ENCODE measurements at places on chromosomes 5 and 9.

GRCh38 chr9:122991370-122991830 lies 42.1 kb upstream of the GPR21 start:
- DNase-seq, result peak; percentile 34

DNA sequence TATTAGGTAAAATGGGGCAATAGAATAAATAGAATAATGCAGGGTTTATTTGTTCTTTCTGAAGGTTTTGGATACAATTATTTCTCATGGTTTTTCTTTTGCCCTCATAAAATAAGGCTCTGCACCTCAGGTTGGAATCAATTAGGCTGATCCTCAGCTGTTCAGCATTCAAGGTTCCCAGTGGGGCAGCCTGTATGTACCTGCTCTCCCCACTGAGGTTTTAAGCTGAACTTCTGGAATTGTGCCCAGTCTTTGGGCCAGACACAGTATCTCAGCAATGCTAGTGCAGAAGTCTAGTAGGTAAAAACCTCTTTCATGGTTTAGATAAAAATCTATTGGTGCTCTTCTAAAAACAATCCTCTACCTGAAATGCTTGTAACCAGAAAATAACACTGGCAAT lies 98.0 kb downstream of the EDIL3 start:
- DNase-seq, result no peak

DNA sequence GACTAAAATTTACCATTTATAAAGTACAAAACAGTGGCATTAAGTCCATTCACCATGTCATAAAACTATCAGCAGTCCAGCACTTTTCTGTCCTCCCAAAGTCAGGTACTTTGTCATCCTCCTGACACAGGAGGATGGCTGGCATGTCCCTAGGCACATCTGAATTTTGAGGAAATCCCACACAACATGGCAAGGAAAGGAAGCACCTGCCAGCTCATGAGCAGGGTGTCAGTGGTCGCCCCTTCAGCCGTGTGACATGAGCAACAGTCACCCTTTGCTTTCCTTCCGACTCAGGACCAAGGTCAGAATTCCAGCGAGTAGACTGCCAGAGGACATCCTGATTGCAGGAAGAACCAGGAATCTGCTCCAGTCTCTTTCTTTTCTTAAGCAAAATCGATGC lies 77.1 kb downstream of the PPARGC1B start:
- DNase-seq, result no peak

DNA sequence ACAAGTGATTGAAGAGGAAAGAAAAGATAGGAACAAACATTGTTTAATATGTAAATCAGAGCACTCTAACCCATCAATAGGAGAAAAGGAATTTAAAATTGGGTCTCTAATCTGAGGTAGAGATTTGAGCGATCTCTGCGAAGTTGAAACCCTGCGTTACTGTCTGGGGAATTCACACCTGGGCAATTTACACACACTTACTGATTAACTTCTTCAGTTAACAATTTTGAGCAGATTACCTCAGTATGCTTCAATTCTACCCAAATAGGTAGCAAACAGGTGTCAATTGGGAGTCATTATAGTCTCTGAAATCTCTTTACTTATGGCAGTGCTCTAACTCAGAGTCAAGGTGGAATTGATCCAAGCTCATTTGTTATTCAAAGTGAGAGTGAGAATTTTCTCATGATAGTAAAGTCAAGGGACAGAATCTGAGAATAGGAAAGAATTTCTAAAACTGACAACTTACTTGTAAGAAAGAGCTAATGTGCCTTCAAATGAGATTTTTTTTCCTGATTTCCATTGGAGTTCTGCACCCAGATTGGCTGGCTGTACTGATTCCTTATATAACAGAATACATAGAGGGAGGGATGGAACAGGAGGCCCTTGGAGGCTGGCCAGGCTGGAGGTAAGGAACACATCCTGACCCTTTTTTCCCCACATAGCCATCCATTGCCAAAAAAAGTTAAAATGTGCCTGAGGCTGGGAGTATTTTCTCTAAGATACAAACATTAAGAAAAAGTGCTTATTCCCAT lies 27.1 kb upstream of the IFNA14 start:
- DNase-seq, result no peak

- DNase-seq, result no peak
Observed at GRCh38 chr9:127079446-127080140, 42.8 kb downstream of the ANGPTL2 start.

- no peak for DNase-seq
Observed at GRCh38 chr5:156826150-156826549, 23.9 kb upstream of the PPP1R2B start.

- peak; percentile 38 for DNase-seq
Observed at GRCh38 chr5:142717582-142718215, 31.8 kb upstream of the FGF1 start.

- no peak for DNase-seq
Observed at GRCh38 chr5:2205185-2205585, 322.5 kb upstream of the IRX4 start.

GRCh38 chr5:65037831-65038815 lies 269.4 kb downstream of the CWC27 start:
- DNase-seq, result no peak

GRCh38 chr5:74938250-74938933 lies 72.2 kb upstream of the FAM169A start:
- DNase-seq, result peak; percentile 34

GRCh38 chr5:146805081-146805480 lies 73.5 kb downstream of the PPP2R2B start:
- DNase-seq, result no peak

DNA sequence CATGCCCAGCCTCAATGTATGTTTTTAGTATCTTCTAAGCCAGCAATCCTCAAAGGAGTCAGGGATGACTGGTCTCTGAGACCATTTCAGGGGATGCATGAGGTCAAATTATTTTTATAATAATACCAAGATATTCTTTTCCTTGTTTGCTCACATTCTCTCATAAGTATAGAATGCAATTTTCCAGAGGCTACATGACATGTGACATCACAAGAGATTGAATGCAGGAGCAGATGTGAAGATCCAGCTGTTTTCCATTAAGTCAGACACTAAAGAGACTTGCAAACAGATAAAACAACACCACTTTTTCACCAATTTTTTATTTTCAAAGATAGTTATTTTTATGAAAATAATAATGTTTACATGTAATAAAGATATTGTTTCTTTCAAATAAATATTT lies 22.0 kb upstream of the FREM1 start:
- no peak for DNase-seq

DNA sequence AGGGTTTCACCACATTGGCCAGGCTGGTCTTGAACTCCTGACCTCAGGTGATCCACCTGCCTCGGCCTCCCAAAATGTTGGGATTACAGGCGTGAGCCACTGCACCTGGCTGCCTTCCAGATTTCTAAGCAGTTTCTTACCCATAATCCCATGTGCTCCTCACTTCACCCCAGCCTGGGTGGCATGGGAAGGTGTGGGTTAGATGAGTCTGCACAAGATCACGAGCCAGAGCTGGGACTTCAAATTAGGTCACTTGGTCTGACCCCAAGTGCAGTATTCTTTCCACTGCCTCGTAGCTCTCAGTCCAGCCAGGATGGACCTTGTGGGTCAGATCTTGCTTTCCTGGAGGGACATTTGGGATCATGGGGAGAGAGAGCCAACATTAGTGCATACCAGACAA lies 37.5 kb upstream of the STRBP start:
- DNase-seq, result no peak

- no peak for DNase-seq
Observed at GRCh38 chr5:81530919-81531318, 137.0 kb upstream of the ACOT12 start.
